HFFc6 (cell line): ENCODE measurements at places on chromosomes 2 and 18.

GRCh38 chr2:69585855-69586555 lies 57.5 kb downstream of the AAK1 start:
- DNase-seq: no peak

DNA sequence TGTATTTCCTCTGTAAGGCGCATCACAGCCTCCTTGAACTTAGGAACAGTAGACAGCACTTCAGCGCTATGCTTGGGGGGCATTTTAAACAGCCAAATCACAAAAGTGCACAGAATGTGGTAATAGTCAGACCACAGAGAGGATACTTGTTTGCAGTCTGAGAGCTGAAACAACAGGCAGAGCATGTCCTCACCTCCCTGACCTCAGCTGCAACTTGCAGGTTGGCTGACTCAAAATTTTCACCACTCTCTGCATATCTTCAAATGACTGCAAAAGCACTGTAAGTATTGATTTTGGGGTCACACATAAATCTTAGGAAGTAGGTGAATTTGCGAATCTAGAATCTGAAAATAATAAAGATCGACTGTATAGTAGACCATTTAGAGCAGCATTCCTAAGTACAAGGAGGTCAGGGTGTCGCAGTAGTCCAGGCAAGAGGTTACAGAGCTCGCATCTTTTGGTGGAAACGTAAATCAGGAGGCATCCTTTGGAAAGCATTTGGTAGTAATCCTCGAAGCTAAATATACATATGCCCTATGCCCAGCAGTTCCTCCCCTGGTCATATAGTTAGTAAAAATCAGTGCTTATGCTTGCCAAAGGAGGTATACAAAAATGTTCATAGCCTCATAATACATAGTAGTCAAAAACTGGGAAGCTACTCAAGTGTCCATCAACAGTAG lies 108.2 kb upstream of the MYCN start:
- no peak for DNase-seq

DNA sequence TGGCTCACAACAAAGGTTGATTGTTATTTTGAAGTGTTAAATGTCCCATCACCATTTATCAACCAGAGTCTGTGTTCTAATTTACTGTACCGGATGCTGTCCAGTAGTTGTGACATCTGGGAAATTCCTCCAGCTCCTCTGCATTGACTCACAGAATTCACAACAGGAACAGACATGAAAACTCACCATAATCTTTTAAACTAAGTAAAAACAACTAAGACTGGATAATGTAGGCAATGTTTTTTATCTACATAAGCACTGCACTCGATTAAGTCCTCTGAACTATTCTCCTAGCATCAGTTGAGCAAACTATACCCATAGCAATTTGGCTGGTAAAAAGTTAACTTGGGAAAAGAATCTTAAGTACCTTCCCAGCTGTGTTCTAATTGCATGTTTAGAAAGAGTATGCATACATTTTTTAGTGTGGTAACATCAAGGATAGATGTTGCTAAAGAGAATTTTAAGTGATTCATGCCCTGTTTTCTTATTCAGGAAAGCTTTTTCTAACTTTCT lies 42.9 kb upstream of the MYO1B start:
- peak; percentile 63 for DNase-seq

DNA sequence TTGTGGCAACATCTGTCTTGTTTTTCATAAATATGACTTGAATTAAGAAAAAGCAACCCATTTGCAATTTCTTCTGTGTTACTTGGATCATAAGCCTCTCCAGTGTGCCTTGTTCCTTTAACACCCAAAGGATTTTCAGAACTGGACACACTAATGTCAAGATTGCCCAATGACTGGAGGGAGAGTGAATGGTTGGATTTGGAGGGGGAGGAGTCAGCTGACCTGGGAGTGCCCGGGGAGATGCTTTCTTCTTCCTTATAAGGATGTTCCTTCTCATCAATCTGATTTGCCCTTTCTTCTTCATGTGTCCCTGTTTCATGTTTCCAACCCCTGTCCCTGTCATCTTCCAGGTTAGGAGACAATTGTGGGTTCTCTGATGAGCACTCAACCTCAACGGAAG lies 48.8 kb downstream of the ALPK2 start:
- DNase-seq: peak; percentile 38

DNA sequence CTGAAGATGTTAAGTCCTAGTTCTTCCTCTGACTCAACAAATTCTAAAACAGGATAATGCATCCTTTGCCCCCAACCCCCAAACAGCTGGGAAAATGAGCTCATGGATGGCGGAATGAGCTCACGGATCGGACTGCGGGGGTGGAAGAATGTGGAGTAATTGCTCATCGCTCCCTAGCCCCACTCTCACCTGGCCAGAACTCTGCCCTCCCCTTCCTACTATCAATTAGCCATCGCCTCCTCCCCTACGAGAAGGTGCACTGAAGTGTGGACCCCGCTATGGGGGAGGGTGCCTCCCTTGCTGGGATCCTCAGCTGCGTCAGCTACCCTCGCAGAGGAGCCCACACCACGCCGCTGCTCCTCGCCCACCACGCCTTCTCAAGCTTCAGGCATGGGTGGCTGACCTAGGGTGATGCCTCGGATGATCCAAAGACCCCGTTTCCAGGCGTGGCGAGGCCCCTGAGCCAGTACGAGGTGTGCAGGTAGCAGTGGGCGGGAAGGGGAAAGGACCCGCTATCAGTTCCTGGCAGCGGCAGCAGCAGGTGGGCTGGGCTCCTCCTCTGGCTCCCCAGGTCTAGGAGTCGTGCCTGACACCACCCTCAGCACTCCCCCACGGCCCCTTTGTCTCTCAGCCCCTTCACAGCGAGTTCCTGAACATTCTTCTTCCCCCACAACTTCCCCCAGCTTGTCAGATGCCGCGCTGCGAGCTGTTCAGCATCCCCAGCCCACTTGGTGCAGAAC lies 82.1 kb upstream of the POMC start:
- peak; percentile 58 for DNase-seq

GRCh38 chr2:231902598-231902997 lies 23.6 kb downstream of the NPPC start:
- DNase-seq: no peak

DNA sequence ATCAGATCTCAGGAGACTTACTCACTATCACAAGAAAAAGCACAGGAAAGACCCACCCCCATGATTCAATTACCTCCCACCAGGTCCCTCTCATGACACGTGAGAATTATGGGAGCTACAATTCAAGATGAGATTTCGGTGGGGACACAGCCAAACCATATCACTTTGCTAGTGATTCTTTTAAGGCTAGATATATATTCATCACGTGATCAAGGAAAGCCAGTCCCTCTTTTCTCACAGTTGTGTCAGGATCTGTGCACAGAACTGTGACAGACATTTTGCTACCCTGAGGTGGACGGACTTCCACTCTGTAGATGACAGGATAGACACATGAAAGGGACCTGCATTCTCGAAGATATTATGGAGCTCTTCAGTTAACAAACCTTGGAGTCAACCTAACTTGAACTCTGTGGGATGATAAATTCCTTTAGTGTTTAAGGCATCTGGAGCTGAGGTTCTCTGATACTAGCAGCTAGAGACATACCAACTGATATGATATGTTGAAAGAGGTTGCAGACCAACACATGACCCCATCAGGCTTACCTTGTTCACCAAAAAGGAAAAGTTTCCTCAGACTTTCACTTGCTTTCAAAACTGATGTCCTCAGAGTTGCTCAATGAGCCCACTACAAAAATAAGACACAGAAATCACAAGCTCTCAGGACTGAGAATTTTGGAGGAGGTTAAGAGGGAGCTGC lies 66.3 kb upstream of the SCG2 start:
- DNase-seq: peak; percentile 8

GRCh38 chr18:3660739-3661515 lies 211.0 kb downstream of the TGIF1 start:
- DNase-seq: no peak

GRCh38 chr18:267380-267687 lies 513 bp downstream of the THOC1 start:
- DNase-seq: no peak

GRCh38 chr2:210099940-210100339 lies 71.3 kb downstream of the KANSL1L start:
- DNase-seq: no peak

DNA sequence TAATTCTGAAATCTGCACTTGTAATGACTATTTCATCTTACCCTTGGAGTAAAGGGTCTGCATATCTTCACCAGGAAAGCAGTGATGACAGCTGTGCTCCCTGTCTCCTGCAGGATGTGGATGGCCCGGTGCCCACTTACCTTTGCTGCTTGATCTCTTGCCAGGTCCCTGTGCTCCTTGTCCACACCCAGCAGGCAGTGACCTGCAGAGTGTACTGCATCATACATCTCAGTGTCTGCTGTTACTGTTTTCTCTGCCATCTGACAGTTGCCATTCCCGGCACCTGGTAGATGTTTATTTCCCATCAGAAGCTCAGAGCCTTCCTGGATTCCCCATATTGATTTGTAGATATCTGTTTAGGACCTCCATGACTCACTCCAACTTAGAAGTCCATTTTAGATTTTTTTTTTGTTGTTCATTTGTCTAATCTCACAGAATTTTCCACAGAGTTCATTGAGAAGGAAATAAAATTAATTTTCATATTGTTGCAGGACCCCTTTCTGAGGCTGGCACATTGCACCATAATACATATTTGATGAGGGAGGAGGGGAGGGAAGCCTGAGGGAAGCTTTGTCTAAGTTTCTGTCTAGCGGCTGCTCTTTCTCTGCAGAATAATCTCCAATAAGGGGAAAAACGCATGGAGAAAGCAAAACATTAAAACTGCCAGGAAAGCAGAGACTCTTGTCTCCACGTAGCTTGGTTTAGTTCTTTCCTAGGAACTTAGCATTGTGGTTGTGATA lies 697.5 kb upstream of the RAB6C start:
- no peak for DNase-seq

GRCh38 chr18:45525301-45525700 lies 90.0 kb upstream of the SLC14A2 start:
- DNase-seq: no peak

- no peak for DNase-seq
These were observed 68.7 kb upstream of the FN1 start for GRCh38 chr2:215504547-215504946.

GRCh38 chr18:69840445-69840844 lies 107.2 kb downstream of the CD226 start:
- DNase-seq: no peak

DNA sequence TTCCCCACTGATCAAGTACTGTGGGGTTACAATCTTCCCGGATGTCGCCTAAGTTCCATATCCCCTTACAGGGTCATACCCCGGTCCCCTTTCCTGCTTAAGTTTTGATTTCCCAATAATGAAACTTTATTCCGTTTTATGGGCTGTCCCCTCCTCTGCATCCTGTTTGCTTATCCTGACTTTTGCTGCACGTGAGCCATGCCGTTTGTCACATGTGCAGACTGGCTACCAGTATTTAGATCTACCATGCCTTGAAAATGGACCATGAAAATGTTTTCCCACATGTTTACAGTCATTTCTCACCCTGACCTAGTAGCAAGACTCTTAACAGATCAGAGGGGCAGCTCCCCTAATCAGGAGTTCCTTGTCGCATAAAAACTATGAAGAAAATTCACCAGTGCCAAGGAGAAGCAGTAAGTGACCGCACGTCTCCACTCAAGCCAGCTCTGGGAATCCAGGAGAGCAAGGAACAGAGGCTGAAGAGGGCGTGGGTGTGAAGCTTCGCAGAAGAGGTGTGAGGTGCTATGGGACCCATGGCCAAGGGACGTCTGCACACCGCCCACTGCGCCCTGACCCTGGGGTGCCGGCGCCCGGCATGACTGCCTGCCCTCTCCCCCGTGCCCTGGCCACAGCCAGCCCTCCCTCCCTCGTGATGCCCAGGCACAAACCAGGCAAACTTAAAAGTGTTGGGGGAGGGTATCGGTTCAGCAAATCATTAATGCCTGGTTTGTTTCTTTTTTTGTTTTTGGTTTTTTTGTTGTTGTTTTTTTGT lies 440.8 kb upstream of the SALL3 start:
- no peak for DNase-seq

DNA sequence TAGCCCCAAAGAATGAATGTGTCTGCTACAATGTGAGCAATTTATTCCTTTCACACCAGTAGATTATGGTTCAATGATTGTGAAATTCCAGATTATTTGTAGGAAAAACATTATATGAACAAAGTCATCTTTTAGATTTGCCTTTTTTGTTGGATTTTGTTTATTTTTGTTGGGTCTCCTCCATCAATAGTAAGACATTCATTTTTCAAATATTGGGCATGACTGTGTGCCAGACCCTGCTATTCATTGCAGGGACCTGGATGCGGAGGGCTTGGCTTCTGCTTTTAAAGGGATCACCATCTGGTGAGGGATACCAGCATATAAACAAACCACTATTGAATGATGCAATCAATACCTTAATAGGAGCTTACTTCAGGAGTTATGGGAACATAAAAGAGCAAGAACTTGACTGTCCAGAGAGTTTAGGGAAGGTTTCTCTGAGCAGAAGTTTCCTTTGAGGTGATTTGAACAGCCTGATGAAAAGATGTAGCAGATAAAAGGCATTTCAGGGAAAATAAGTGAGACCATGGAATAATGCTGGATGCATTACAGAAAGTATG lies 486.7 kb downstream of the EPHA4 start:
- no peak for DNase-seq

- DNase-seq: peak; percentile 9
These were observed 877 bp downstream of the INHBB start for GRCh38 chr2:120346667-120347358.
